ENCODE measurements at places on chromosomes 4 and X. TPM values are rescaled to one million over a fixed set of nuclear protein-coding genes. Genes with fewer than 3 reads are reported as not detected.

The WAS gene
- 77.8 TPM for total RNA-seq

The GNRHR gene
- not detected for total RNA-seq

- no peak for DNase-seq
Measured at GRCh38 chr4:100417565-100417964, 100.3 kb downstream of the EMCN start.

DNA sequence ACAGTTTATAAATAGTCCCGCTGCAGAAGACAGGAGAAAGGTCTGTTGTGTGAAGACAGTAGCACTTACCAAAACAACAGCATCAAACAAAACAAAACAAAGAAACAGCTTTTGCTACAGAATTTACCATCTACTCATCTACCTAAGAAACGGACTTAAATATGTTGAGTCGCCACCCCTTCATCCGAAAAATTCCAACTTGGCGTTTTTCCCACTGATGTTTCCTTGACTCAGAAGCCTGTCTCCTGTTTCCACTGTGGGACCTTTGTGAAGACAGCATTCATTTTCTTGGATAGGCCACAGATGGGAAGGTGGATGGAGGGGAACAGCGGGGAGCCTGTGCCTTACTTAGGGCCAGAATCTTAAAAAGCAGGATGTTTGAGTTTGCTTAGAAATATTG lies 1.3 kb upstream of the ITM2A start:
- no peak for DNase-seq

- DNase-seq = no peak
Measured at GRCh38 chr4:71259280-71259679, 79.5 kb upstream of the SLC4A4 start.

GRCh38 chr4:140367738-140368137 lies 5.7 kb upstream of the SCOC start:
- DNase-seq = no peak

- no peak for DNase-seq
Measured at GRCh38 chrX:113529426-113530013, 688.9 kb upstream of the AMOT start.

The SFRP2 gene
- total RNA-seq = not detected

- no peak for DNase-seq
Measured at GRCh38 chr4:76459291-76459723, 24.3 kb downstream of the SHROOM3 start.

- DNase-seq = no peak
Measured at GRCh38 chrX:151896734-151897474, 15.8 kb upstream of the MAGEA4 start.

GRCh38 chrX:32741910-32742309 lies 469.4 kb downstream of the DMD start:
- no peak for DNase-seq

GRCh38 chr4:70996018-70996360 lies 2.5 kb downstream of the DCK start:
- DNase-seq = peak; percentile 46

DNA sequence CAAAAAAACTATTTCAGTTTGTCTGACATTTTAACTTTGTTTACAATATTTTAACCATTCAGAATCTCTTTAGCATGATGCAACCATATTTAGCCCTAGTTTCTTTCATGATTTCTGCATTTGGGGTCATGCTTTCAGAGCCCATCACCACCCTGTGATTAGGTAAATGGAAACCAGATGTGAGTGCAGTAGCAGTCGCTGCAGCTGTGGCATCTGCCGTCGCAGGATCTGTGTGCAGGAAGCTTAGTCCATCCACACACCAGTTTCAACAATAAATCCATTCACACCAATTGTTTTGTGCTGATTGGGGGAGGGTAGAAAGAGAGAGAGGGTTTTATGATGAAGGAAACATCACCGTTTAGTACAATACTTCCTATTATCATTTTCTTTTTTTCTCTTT lies 130.5 kb downstream of the CPEB2 start:
- DNase-seq = no peak

- peak; percentile 70 for DNase-seq
Measured at GRCh38 chrX:48468693-48469691, 1.1 kb downstream of the SLC38A5 start.

DNA sequence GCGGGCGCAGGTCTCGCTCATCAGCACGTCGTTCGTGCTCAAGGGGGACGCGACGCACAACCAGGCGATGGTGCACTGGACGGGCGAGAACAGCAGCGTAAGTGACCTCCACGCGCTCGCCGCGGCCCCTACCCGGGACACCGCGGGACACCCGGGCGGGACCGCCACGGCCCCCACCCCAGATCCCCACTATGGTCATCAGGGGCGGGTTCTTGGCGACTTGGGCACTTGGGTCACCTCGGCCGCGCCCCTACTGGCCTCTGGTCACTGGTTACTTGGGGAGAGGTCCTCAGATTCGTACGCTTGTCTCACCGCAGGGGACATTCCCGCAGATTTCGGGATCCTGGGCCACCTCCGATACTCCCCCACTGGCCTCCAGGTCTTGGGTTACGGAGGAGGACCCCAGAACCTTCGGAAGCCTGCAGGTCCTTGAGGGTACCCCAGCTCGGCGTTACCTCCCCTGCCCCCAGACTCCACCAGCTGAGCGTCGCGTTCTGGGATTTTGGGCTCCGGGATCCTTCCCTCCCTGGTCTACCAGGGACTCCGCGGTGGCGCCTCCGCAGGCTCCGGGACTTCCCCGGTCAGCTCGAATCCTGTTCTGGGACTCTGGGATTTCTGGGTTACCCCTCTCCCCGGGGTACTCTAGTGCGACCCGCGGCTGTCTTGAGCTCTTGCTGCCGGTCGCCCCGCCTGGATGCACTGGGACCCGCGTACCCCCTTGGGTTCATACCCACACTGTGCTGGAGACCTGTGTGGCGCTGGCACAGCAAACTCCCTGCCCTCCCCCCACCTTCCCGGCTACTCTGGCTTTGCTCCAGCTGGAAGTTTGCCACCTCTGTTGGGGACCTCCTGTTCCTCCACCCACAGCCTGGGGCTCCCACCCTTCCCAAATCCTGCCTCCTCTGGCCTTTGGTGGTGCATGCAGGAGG lies 956 bp downstream of the SORCS2 start:
- no peak for DNase-seq

DNA sequence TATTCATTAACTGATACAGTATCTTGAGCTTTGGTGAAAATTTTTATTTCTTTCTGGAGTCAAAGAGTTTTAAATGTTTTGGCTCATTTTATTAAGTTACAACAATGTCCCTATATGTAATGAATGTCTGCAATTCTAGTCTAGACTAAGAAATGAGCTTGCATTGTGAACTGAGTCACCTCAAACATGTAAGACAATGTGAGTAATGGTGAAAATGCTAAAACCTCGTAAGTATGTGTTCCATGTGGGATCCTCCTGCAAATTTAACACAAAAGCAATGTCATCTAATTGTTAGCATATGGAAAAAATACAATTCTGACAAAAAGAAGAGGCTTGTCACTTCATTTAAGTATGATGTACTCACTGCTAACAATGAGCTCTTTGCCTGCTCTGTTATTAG lies 480.5 kb upstream of the FSTL5 start:
- DNase-seq = no peak

DNA sequence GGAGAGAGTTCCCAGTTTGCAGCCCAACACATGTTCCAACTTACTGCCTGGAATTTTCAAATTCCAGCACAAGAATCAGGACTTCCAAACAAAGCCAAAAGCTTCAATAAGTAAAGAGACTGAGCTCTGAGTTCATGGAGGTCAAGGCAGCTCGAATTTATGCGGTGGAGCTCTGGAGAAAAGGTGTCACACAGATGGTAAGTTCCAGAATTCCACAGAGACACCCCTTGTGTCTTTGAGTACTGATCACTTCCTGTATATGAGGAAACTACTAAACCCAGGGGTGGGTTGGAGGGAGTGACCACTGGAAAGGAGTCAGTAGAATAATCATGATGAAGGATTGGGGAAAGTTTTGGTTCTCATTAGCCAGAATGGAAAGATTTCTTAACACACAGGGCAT lies 118.5 kb upstream of the GUCY1A1 start:
- DNase-seq = no peak

DNA sequence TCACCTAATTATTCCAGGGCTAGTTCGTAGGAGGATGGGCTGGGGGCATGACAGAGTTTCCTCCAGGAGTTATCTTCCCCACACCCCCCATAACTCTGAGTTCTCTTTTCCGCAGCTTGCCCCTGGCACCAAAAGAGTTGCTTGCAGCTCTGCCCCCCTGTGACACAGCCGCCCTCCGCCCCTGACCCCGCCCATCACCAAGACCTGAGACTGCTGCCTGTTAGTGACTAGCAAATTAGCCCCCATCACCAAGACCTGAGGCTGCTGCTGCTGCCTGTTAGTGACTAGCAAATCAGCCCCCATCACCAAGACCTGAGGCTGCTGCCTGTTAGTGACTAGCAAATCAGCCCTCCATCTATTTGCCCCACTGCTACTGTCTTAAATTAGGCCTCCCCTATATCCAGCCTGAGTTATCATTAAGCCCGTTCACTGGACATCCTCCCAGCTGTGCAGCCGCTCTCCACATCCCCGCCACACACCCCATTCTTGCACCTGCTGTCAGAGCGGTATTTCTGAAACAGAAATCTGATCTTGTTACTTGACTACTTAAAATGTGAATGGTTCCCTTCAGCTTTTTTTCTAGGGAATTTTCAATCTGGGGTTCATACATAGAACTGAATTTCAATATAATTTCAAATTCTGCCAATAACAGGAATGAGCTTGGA lies 1.5 kb upstream of the PAPSS1 start:
- DNase-seq = peak; percentile 55

GRCh38 chrX:74080165-74080564 lies 223.8 kb upstream of the ZCCHC13 start:
- DNase-seq = no peak

DNA sequence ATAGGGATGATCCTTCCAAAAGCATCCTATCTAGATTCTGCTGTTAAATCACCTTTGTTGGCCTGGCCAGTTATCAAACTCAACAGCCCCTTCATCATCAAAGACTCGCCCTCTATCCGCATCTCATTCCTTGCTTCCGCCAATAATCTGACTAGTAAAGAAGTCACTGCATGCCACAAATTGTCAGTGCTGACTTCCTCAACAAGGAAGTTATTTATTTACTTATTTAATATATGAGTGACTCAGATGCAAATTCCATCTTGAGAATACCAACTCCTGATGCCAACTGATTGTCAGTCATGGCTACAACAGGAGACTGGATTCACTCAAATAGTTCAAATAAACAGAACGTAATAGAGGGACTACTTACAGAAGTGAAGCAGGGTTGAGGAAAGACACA lies 283.8 kb downstream of the TRIML1 start:
- no peak for DNase-seq

GRCh38 chr4:174365018-174365587 lies 81.4 kb downstream of the CEP44 start:
- DNase-seq = peak; percentile 12

- no peak for DNase-seq
Measured at GRCh38 chr4:165866019-165866650, 6.9 kb upstream of the TLL1 start.

The MRFAP1 gene
- total RNA-seq = 150 TPM

- no peak for DNase-seq
Measured at GRCh38 chr4:1377606-1378261, 28.5 kb downstream of the NKX1-1 start.

The TLR2 gene
- 1.5 TPM for total RNA-seq

The UGT2A1 gene
- not detected for total RNA-seq

GRCh38 chr4:82380344-82380743 lies 6.6 kb upstream of the HNRNPD start:
- DNase-seq = no peak

The TCEAL1 gene
- 7.1 TPM for total RNA-seq

GRCh38 chr4:56973336-56973735 lies 4.1 kb downstream of the NOA1 start:
- no peak for DNase-seq

GRCh38 chr4:38532908-38533499 lies 131.0 kb upstream of the KLF3 start:
- no peak for DNase-seq

DNA sequence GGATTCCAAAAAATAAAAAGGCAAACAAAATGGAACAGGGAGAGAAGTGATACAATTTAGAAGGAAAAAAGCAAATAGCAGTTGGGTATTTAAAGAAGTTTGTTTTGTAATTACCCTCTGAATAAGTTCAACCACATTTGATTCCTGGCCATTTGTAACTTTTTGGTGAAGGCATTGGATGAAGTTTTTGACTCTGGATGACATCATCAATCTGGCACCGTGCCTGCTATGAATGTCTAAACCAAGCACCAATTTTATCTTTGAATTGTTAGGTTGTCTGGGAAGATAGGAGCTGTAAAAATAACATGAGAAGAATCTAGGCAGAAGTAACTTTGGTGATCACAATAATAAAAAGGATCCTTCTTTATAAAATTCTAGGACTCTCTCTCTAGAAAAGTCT lies 29.5 kb downstream of the TMPRSS11A start:
- no peak for DNase-seq

The HTR2C gene
- not detected for total RNA-seq

GRCh38 chr4:54120518-54120917 lies 20.6 kb downstream of the GSX2 start:
- DNase-seq = no peak

DNA sequence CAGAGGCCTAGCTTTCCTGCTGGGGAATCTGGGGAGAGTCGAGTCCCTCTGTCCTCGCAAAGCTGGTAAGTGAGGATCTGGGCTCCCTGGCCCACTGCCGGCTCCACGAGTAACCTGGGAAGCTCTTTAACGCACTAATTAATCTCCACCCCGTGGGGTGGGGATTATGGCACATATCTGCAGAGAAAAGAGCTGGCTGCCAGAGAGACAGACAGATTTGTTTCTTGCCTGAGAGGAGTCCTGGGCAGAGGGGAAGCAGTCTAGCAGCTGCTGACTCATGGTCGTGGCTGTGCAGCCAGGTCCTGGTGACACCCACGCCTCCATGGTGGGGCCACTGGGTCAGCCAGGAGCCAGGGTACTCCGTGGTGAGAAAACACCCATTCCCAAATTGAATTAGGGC lies 14.0 kb downstream of the SORCS2 start:
- no peak for DNase-seq

The AFP gene
- total RNA-seq = not detected

DNA sequence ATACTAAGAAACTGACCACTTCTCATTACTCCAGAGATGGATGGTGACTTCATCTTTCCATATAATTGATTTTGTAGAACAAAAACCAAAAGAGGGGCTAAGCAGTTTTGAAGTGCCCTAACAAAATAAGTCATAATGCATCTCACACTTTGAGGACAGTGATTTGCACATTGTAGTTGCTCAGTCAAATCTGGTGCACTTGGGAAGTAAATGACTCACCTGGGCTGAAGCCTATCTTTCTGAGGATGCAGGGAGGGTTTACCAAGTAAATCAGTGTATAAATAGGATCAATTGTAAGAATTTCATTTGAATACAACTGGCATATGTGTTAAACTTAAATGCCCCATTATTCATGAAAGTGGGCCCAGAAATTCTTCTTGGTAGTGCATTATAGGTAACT lies 134.2 kb downstream of the DCLK2 start:
- DNase-seq = no peak

DNA sequence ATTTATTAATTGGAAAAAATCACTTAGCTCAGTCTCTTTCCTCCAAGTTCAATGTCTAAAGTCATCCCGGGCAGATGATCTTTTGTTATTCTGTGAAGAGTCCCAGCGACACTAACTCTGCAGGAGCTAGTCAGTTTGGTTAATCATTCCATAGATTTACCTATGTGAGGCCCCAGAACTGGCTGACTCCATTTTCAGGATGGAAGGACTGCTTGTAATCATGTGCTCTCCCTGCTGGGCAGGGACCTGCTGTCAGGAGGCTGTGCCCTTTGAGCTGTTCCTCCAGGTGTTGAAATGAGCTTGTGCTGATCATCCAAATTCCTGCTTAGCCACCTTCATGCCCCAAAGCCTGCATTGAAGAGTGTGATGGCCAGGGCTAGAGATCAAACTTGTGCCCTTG lies 169.8 kb downstream of the NHS start:
- DNase-seq = no peak

- DNase-seq = no peak
Measured at GRCh38 chrX:152898442-152898841, 575 bp downstream of the ZNF185 start.
